Effector CD8-positive, alpha-beta T cell (primary cell): ENCODE measurements at places on chromosomes 2 and 18.

GRCh38 chr2:230715201-230715600, 2.6 kb downstream of the CAB39 start:
- DNase-seq = no peak

DNA sequence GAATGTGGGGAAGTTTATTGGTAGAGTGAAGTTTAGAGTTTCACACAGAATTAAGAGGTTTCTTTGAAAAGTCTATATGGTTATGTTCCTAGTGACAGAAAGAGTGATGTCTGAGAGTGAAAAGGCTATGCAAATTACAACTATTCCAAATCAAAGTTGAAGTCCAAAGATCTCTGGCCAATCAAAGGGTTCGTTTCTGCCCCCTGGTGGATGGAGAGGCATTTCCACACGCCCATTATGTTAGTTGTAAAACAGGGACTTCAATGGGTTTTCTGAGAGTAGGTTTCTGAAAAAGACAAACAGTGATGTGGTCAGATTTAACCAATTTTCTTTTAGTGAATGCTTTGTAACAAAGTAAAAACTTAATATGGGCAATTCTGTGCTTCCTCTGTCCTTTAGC, 441.5 kb upstream of the POU3F3 start:
- no peak for DNase-seq

DNA sequence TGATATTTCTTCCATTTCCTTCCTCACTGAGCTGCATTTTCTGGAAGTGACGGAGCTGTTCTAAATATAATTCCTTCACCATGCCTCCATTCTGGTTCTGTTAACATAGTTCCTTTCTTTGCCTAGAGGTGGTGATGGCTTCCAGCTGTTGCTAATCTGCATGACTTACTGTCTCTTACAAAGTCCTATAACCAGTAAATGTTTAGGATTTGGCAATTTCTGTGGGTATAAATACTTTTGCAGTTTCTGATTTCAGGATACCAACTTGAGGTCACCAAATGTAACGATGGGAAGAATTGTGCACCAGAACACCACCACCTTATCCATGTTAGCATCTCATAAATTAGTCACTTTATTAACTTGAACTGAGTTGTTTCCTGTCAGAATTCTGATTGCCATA, 101.7 kb upstream of the FN1 start:
- DNase-seq = no peak

DNA sequence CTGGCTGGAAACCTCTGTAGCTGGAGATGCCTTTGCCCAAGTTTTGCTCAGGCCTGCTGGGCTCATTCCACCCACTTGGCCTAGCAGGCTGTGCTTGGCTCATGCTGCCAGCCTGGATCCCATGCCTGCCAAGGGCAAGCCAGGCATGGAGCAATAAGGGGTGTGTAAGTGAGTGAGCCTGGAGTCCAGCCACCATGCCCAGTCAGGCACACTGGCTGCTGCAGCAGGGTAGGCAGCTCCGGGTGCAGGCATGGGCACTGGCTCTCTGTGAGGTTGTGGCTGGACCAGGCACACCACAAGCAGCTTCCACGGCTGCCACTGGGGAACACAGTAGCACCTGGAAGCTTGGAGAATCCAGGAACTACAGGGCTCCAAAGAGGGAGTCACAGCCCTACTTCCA, 147.7 kb upstream of the HS6ST1 start:
- no peak for DNase-seq

DNA sequence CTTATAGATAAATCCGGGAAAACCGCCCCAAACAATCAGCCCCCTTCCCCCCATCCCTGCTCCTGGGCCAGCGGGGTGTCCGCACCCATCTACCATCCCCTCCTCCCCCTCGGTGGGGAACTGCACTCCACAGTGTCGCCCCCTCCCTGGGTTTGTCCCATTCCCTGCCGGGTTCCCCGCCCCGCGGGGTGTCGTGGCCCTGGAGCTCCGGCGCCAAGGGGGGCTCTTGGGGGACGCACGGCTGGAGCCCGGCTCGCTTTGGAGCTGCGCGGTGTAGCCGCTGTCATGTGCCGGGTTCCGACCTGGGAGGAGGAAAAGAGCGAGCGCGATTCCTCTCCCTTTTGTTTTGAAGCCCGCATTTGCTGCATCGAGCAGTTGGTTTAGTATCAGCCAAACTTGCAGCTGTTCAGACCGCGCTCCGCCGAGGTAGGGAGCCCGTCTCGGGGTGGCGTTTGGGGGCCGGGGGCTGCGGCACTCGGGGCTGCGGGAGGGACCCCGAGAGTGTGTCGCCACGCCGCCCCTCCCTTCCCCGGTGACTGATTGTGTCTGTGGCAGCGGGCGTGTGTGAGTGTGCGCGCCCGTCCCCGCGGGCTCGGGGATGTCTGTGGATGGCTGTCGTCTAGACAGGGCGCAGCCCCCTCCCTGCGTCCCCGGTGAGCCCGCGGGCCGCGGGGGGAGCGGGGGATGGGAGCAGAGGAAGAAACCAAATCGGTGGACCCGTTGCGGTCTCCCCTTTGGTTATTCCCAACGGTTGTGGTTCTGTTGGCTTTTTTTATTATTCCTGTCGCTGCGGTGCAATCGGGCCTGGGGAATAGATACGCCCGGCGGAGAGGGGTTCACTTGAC, 797 bp downstream of the CTIF start:
- DNase-seq = no peak

DNA sequence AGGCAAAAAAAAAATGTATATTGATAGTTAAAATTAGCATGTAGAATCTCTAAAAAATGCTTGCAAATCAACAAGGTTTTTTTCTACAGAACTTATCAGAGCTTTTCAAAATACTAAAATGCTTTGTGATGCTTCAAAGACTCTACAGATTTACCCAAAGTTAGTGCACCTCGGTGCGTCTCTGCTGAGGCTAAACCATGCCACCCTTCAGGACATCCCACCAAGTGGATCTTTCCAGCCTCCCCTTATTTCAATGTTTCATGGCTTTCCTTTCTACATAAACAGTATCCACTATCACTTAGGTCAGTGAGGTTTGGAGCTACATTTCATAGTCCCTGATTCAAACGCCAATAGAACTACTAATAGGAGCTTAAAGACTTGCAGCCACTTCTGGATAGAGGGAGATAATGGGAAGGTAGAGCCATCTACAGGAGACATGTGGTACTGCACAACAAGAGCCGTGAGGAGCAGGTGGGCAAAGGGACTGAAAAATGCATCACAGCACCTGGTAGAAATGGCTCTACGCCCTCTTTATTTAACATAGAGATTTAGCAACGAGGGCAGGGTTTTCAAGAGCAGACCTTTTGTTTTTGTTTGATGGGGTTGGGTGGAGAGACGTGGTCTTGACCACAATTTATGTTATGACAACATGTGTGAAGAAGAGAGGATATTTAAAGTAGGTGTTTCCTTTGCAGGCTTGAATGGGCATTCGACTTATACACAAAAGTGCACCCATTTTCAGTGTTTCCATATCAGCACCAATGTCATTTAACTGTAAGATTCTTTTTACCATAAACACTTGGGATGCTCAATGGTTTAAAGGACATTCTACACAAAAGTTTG, 56.1 kb upstream of the SLC35G4 start:
- DNase-seq = peak; percentile 2

- DNase-seq = no peak
These were observed 537.4 kb downstream of the CPS1 start for GRCh38 chr2:211093743-211094303.

DNA sequence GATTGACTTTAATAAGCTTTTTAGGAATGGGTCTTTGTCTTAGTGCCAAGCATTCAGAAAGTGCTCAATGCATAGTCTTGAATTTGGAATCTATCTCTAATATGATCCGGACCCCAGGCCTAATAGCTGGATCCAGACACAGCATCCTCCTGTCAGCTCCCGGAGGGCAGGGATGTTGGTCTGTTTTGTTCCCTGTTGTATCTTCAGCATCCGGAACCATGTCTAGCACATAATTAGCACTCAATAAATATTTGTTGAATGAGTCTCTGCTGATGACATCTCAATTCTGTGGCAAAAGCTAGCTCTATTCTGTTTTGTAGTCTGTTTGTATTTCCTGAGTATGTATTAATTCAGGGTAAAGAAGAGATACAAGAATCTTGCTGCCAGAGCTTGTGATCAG, 169.1 kb downstream of the DCDC2C start:
- no peak for DNase-seq

GRCh38 chr2:95391641-95392310, 10.7 kb upstream of the FAHD2A start:
- no peak for DNase-seq

GRCh38 chr2:56613920-56614319, 430.1 kb downstream of the CCDC85A start:
- DNase-seq = no peak

DNA sequence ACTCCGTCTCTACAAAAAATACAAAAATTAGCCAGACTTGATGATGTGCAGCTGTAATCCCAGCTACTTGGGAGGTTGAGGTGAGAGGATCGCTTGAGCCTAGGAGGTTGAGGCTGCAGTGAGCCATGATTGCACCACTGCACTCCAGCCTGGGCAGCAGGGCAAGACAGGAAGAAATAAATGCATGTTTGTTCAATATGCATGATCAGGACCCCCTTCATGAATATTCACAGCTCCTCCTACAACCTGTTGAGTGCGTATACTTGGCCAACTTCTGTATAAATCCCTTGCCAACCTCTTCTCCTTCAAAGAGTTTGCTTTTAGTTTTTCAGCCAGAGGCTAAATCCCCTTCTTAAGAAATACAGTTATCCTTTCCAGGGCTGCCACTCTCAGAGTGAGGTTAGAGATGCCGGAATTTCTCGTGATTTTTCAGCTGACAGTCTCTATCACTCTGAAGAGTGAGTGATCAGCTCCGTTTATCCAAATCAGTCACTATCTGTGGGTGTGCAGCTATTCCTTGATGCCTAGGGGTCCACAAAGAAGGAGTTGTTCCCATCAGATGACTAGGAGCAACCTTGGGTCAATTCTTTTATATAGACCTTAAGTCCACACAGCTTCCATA, 39.2 kb downstream of the FAM161A start:
- DNase-seq = no peak

DNA sequence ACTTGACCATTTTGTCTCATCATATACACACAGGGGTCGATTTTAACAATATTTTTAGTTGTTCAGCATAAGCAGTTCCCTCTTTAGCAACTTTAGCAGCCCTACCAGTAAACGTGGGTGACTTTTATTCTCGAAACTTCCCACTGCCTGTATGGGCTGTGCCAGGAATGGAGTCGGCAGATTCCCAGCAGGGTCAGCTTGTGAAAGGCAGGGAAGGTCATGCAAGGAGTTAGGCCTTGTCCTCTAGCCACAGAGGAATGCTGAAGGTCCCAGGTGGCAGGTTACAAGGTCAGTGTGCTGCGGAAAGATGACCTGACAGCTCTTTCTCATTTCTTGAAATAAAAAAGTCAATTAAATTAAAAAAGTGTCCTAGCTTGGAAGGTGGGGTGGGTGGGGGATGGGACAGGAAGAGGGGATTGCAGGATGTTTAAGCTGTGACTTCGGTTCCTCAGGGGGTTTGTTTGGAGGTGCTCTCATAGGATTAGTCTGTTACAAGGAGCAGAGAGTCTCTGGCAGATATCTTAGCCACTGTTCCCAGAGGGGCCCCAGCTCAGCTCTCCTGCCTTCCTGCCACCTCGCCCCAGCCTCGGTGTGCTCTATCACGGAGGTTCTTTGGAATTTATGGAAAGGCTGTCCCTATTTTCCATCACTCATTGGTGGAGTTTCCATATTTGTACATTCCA, 21.4 kb downstream of the DRC1 start:
- DNase-seq = no peak

GRCh38 chr2:197993830-197994229, 189.4 kb downstream of the PLCL1 start:
- DNase-seq = no peak

DNA sequence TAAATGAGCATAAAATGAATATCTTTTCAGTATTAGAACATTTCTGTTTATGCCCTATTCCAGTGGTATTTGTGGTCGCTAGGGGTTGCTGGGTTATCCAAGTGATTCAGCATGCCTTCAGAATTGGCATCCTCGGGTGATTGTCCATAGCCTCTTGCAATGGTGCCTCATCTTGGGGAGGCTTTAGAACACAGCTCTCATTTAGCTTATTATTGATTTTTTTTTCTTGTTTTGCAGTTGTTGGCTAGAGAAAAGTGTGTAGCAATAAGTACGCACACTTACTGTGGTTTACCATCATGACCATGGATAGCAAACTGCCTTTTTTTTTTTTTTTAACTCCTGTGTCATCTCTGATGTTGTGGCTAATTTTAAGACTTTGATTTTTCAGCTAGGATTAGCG, 33.6 kb downstream of the PLEKHA3 start:
- DNase-seq = no peak

GRCh38 chr2:241386519-241386918, 30.4 kb downstream of the FARP2 start:
- DNase-seq = no peak

DNA sequence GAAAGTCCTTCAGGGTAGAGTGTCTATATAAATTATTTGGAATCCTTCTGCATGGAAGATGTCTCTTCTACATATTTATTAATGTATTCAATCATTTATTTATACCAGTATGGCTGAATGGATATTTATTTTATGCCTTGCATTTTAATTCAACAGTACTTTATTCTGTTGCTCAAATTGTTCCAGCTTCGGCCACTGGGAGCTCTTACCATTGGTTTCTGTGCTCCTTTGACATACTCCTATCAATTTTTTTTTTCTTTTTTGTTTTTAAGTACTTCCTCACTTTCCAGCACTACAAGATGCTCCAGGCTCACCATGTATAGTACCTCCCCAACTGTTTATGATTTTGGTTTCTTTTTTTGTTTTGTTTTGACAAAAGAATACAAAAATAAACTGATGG, 39.4 kb upstream of the WIPF1 start:
- no peak for DNase-seq

GRCh38 chr18:9101730-9102507, 580 bp upstream of the NDUFV2 start:
- no peak for DNase-seq

DNA sequence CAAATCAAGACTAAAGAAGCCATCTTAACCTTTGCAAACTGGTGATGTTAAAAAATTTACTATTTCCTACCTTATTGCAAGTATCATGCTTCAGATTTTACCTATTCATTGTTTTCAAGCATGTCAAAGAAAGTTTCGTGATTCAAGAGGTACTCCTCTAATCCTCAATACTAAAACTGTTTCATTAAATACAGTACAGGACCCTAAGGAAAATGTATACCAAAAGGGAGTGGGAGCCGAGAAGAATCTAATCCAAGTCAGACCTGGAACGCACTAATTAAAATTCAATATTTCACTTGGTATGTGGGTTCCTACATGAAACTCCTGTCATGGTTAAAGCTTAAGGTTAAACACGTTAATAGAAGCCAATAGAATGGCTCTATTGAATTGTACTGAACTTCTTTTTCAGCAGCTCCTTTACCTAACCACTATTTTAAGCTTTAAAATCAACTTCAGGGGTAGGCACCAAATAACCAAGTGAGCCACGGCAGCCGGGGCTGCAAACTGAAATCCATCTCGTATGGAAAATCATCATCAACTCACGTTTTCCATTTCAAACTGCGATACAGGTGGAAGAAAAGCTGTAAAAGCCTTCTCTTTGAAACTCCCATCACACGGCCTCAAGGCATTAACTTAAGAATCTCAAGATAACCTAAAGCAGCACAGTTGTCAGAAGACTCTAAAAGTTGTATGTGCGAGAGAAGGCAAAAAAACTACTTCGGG, 188.8 kb downstream of the ZEB2 start:
- DNase-seq = no peak
